ENCODE measurements at places on chromosomes 3 and 15. TPM values are rescaled to one million over a fixed set of nuclear protein-coding genes. Genes with fewer than 3 reads are reported as not detected.

GRCh38 chr15:74400915-74401757, 32.6 kb downstream of the SEMA7A start:
- peak; percentile 58 for DNase-seq

- peak; percentile 57 for DNase-seq
Observed at GRCh38 chr15:70236341-70237086, 138.8 kb upstream of the TLE3 start.

DNA sequence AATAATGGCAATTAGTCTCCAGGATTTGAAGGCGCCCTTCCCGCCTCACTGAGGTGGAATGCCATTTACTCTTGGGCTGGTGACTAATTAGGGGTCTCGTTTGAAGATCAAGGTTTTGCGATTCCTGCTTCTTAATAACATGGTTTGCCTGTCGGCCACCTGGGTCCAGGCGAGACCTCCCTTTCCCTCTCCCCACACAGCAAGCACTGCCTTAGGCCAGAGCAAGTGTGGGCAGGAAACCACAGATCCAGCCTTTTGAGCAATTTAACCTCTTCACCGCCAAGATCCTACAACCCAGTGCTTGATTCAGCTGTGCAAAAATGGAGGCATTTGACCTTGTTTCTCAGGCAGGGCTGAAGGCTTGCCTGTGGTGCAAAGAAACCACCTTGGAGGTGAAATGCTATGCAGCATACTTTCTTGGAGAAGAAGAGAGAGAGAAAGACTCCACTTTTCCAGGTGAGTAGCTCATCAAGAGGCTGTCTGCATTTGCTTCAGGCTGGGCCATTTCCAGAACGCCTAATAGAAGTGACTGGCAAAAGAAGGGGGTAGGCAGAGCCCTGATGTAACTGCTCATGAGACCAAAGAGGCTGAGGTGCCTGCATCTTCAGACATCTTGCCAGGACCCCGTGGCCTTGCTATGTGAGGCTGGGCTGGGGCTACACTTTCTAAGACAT, 34.1 kb upstream of the WNT5A start:
- no peak for DNase-seq

Gene ABHD2
- 75.9 TPM for total RNA-seq

DNA sequence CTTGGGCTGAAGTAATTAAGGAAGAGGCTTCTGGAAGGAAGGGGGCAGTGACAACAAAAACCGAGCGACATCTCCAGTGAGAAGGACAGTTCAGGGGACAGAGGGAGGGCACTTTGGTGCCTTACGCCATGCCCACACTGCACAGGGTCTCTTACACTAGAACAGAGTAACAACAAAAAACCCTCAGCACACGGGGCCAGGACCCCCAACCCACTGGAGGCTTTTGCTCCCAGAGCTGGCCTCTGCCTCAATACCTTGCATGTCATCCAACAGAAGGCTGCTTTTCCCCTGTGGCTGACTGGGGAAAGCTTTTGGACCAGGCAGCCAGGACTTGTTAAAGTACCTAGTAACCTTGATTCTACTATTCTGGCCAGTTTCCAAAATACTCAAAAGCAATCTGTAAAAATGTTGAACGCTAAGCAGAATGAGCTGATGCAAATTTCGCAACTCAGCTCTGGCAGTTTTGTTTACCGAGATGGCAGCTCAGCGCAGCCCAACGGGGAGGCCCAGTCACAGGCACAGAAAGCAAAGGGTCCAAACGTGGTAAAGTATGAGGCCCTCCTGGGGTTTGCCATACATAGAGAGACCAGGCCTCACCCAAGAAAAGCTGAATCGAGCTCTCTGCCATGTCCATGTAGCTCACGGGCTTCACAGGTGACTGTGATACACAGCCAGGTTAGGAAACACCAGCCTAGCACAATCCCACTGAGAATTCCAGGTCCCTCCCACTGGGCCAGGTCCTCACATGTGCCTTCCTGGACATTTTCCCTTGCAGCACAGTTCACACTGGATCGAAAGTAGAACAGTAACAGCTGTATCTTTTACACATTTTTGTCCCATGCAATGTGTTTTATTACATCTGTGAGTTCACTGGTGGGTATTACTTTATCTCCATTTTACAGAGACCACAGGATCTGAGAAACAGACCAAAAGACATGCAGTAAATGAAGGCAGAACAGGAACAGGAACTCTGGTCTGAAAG, 6.0 kb downstream of the CHCHD4 start:
- no peak for DNase-seq

Gene FGF12
- 0.47 TPM for total RNA-seq

Gene AGBL1
- not detected for total RNA-seq

GRCh38 chr15:62482785-62483429, 317.8 kb upstream of the C2CD4B start:
- no peak for DNase-seq

GRCh38 chr15:31336593-31337295, 10.1 kb downstream of the KLF13 start:
- DNase-seq = no peak

GRCh38 chr15:88166082-88166993, 90.2 kb downstream of the NTRK3 start:
- no peak for DNase-seq

DNA sequence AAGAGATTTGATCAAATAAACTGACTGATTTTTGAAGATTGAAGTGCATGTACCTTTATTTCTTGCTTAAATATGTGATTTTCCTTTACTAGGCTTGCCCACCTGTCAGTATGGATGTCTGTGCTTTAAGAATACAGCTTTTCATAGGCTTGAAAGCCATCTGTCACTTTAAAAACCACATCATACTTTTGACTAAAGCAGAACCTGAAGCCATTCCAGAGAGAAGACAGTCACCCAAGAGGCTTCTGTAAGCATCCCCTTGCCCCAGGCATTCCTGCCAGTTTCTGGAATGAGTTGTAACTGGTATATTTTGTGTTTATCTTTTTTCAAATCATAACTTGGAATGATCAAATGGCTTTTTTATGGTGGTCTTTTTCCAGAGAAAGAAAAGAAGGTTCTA, 24.0 kb downstream of the HPS3 start:
- no peak for DNase-seq

GRCh38 chr15:40197434-40197833, 36.6 kb downstream of the BUB1B start:
- no peak for DNase-seq

Gene CX3CR1
- total RNA-seq = not detected

- DNase-seq = no peak
Observed at GRCh38 chr3:148845756-148846395, 18.3 kb downstream of the CPB1 start.

Gene CPN2
- not detected for total RNA-seq

Gene HDGFL3
- total RNA-seq = 14.1 TPM

Gene CTXN2
- not detected for total RNA-seq

- DNase-seq = no peak
Observed at GRCh38 chr3:193902607-193903511, 233.1 kb upstream of the HES1 start.

DNA sequence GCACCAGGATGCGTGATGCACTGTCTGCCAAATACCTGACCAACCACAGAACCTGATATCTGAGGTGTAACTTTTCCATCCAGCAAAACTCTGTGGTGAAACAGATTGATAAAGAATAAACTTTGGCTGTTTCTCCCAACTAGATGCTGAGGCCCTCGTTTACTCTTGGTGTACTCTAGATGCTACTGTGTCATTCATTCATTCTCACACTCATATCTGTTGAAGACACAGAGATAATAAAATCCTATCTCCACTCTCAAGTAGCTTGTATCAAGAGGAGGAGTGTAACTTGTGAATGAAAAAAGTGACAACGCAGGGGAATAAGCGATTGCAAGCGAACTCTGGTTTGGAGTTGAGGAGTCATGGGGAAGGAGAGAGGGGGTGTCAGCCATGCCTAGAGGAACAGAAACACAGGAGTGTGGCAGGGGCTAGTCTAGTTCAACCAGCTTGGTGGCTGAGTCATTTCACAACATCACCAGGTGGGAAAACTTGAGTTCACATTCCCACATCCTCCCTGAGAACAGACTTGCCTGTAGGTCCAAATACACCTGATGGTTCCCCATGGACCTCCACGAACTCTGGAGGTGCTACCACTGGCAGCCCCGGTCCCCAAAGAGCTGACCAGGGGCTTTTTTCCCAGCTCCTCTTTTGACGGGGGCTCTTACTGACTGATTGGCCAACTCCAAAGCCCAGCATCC, 73.3 kb upstream of the SNRK start:
- no peak for DNase-seq

GRCh38 chr3:18847583-18848197, 300.6 kb upstream of the KCNH8 start:
- DNase-seq = no peak

DNA sequence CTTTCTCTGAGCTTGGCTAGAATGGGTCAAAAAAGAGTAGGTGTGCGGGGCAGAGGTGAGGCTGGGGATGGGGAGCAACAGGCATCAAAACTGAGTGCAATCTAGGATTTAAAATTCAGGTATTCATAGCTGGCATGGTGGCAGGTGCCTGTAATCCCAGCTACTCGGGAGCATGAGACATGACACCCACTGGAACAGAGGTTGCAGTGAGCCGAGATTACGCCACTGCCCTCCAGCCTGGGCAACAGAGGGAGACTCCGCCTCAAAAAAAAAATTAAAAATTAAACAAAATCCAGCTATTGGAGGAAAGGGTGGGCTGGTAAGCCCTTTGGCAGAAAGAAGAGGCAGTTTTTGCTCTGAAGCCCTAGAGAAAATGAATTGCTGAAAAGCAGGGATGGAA, 485.8 kb upstream of the PROK2 start:
- no peak for DNase-seq

Gene DLL4
- 7.8 TPM for total RNA-seq

DNA sequence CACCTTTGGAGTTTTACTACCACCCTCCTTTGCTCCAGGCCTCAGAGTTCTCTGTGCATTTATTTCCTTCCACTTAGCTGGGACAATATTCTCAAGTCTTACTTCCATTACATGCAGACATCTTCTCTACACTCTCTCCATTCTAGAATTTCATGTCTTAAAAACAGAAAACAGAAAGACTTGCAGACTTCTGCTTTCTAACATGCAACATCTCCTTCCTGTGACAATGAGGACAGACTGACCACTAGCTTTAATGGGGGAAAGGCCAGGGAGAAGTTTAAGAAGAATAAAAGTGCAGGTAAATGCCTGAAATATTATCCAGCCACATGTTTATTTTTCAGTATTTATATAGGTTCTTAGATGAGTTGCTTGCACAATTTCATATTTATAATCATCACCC, 17.1 kb upstream of the CSTA start:
- DNase-seq = no peak

Gene GDPGP1
- 19.4 TPM for total RNA-seq

DNA sequence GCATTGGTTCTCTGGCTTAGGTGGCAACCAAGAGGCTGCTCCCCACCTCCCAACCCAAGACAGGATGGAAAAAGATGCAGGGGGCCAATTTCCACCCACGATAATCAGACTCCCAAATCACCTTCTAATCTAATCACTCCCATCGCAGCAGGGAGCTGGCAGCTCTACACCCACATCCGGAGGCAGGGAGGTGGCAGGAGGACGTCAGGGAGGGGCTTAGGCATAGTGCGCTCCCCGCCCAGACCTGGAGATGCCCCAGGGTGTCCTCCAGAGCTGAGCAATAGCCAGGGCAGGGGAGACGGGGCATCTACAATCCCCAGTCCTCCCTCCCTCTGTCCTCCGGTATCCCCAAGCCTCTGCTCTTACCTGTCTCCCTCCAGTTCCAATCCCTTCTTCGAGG, 70.5 kb upstream of the SEC13 start:
- no peak for DNase-seq

Gene CFAP44
- 12.4 TPM for total RNA-seq

Gene HTR3E
- total RNA-seq = not detected

DNA sequence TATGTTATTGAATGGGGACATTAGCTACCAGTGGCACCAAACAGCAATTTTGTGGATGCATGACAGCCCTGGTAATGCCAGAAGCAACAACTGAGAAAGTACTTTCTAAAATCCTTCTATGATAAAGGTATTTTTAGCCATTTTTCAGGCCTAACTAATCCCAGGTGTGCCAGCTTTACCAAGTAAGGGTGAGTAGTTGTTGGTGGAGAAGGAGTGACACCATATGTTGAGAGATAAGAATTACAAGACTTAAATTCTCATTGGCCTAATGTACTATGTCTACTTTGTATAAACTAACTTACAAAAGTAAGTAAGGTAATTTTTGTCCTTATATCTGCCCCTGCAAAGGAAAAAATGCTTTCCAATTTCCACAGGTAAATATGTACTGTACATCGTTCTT, 4.1 kb upstream of the COX17 start:
- no peak for DNase-seq

GRCh38 chr15:91061997-91062396, 38.1 kb upstream of the SV2B start:
- no peak for DNase-seq

DNA sequence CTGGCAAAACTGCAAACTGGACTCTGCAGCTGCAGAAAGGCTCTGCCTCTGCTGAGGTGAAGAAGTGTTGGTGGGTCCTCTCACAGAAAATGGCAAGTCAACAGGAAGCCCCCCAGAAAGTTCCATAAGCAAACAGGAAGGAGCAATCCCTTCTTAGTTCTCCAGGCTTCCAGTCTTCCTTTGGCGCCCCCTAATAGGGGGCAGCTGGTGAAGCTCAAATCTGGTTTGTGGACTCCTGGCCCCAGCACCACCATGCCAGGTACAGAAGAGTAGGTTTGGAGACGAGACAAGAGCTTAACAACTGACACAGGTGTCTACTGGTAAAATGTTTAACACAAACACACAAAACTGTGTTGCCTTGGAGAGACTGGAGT, 35.5 kb downstream of the LEO1 start:
- no peak for DNase-seq

DNA sequence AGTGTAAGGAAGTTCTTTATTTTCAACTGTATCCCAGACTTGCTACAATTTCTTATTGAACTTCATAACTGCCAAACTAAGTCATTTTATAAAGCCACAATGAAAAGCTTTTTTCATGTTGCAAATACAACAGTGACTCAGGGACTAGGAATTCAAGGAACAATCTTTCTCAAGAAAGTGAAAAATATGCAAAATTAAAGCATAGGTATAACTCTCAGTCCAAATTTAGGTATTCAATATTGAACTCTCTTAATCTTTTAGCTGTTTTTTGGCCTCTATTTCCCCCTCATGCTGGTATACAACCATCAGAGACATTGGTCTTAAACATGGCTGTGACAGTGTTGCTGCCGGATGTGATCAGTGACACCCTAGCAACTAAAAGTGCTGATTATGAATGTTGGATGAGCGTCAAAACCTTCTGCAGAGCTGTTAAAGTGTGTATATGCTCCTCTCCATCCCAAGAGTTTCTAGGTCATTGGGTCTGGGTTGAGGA, 476.9 kb downstream of the ZNF385D start:
- DNase-seq = no peak

Gene KIF7
- total RNA-seq = 1.1 TPM

DNA sequence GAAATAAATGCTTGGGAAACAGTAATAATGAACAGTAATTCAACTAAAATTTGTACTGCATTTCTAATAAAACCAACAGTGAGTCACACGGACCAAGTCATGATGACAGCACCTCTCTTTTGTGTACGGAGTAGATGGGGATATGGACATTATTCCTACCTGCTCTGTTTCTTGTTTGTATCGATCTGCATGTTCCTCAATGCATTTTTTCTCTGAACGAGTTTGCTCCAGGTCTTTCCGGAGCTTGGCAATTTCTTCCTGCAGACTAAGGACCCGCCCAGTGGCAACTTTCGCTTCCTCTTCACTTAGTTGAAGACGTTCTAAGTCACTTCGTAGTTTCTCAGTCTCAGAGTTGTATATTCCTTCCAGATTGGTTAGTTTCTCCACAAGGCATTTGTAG, 74.4 kb upstream of the MYO5C start:
- DNase-seq = no peak

Data from Peyer's patch (tissue), 4 donors.